ENCODE measurements at places on chromosomes 4 and X.

DNA sequence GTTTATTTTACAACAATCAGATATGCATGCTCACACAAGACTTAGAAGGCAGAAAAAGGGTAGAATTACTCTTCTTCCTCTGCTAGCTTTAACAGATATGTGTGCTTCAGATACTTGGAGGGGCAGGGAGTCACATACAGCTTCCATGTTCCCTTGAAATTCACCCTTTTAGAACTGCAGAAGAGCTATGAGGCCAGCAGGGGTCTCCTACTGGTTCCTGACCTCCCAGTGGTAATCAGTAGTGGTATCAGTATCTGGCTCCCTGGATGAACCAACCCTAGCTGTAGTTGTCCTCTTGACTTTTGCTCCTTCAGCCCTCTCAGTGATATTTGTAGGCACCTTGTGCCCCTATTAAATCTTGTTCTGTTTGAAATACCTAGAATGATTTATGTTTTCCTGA is 81.5 kb downstream of the RCHY1 start:
- no peak for DNase-seq

GRCh38 chr4:123163501-123163900 is 233.1 kb upstream of the SPRY1 start:
- DNase-seq: no peak

DNA sequence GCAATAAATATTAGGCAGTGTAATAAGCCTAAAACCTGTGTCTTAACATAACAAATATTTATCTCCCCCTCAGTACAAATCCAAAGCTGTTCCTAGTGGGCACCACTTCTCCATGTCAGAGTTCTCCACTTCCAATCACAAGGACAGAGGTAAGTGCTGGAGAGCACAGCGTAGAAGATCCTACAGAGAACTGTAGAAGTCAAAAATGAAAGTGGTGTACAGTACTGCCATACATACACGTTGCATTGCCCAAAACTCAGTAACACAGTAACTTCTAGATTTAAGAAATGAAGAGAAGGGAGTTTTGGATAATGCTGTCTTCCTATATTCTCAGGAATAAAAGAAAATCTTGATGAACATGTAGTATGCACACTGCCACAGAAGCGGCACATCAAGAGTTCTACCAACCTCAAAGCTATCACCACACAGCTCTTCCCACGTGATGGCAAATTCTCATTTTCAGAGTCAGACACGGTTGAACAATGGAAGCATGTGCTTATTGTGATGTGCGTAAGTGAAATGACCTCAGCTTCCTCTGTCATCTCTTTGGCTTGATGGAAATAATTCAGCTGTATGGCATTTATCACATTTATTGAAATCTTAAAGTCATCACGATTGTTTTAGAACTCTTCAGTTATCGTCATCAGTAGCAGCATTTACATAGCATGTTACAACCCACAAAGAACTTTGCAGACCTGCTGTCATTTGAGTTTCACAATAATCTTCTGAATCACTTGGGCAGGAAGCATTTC is 27.1 kb upstream of the SPANXN4 start:
- DNase-seq: no peak

DNA sequence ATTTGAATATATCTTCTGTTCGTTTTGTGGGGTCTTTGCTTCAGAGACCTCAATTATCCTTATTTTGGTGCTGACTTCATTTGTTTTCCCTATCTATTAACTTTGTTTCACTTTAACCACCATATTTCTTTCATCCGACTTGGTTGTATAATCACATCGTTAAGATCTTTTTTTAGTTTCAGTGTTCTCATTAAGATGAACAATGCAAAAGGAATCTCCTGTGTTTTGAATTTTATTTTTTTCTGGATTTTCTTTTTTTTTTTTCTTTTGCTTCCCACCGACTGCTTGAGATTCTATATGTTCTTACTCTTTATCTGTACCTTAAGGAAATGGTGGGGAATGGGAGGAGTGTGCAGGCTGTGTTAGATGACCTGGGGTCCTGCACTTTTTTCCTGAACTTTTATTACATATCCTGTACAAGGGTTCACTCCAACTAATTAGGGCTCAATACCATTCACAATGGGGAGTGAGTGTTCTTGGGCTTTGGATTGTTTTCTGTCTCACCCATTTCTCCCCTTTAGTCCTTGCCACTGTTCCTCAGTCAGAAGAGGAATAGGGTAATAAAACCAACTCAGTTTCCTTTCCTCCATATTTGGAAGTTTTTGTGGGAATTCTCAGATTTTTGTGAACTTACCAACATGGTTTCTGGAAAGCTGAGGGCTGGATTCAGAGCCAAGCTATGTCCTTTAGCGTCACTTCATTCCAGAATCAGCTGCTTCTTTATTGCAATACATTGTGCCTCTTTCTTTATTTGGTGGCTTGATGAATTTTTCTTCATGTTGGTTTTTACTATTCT is 43.2 kb upstream of the BMPR1B start:
- DNase-seq: no peak

DNA sequence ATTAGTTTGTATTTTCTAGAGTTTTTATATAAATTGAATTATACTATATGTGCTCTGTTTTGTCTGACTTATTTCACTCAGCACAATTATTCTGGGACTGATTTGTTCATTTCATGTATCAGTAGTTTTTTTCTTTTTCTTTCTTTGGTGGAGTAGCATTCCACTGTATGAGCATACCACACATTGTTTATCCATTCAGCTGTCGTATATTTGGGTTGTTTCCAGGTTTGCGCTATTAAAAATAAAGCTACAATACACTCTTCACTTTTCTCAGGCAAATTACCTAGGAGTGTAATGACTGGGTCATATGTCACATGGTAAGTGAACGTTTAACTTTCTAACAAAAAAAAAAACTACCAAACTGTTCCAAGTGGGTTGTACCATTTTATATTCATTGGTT is 9.6 kb upstream of the OTUD4 start:
- DNase-seq: no peak

DNA sequence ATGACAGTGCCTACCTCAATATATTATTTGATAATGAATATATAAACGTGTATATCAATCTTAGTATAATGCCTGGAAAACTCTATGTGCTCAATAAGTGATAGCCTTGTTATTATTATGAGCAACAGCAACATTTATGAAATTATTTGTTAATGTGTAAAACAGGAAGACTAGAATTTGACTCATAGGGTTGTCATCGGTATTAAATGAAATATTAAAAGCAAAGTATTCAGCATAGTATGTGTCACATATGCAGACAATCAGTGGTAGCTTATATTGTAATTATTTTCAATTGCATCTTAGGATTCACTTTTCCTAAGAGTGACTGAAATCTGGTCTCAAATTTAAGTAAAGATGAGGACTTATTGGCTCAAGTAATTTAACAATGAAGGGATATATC is 24.6 kb downstream of the SPANXD start:
- DNase-seq: no peak

DNA sequence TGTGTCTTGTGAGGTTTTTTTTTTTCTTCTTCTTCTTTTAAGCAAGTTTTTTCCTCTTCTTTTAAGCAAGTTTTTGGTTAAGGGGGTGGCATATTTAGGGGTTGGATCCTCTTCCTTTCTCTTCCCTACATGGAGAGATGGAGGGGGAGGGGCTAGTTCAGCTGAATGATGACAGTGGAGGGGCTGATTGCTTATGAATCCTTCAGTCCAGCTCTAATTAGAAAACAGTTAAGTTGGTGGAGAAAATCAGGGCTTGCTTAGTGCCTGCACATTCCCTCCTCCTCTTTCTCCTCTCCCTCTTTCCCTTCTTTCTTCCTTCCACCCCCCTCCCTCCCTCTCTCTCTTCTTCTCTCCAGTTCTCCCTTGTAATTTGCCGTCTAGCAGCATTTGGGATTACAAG is 4.4 kb upstream of the HAND2 start:
- no peak for DNase-seq

DNA sequence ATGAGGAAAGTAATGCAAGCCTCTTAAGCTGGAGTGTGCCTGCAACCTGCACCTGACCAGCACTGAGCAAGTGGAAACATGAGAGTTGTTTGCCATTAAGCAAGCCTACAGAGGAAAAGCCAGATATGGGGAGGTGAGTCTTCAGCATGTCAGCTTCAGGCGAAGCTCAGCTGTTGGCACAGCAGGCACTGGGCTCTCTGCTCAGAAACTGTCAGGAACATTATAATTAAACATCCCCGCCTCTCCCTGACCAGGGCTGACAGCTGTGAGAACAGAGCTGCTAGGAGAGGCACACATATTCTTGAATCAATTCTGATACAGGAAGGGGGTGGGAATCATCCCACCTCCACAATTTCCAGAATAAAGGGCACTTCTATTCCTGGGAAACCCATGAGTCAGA is 19.0 kb upstream of the DCX start:
- no peak for DNase-seq

DNA sequence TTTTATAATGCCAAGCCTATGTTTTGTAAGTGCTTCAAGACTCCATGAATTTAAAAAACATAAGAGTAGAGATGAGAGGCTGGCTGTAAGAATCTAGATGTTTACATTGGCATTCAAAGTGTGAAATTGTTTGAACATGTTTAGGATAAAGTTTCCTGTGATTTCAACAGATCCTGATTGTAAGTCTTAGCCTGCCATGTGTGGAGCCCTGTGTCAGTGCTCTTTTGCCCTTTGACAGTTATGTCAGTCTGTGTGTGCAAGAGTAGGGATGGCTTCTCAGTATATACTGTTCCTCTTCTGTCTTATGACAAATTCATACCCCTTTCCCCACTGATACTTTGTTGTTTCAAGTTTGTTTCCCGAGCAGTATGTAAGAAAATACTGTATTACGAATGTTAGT is 68.2 kb downstream of the USP9X start:
- no peak for DNase-seq

GRCh38 chrX:41862562-41863184 is 60.7 kb downstream of the CASK start:
- DNase-seq: no peak

DNA sequence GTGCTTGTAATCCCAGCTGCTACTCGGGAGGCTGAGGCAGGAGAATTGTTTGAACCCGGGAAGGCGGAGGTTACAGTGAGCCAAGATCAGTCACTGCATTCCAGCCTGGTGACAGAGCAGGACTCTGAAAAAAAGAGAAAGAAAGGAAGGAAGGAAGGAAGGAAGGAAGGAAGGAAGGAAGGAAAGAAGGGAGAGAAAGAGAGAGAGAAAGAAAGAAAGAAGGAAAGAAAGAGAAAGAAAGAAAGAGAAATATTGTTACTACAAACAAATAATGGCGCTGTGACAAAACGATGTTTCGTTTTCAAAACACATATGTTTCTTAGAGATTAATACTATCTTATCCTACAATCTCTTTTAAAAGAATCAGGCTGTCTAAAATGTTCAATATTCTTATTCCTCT is 42.1 kb upstream of the CCDC160 start:
- DNase-seq: no peak

- DNase-seq: no peak
Observed at GRCh38 chr4:40990236-40990898, 224.0 kb downstream of the APBB2 start.

- DNase-seq: no peak
Observed at GRCh38 chrX:6372981-6373380, 144.3 kb upstream of the NLGN4X start.

- DNase-seq: no peak
Observed at GRCh38 chr4:113179091-113179490, 129.6 kb downstream of the ANK2 start.

- no peak for DNase-seq
Observed at GRCh38 chr4:54017974-54018373, 46.4 kb downstream of the CHIC2 start.

- no peak for DNase-seq
Observed at GRCh38 chr4:161952382-161952781, 211.4 kb downstream of the FSTL5 start.

- no peak for DNase-seq
Observed at GRCh38 chr4:143021384-143021783, 163.3 kb upstream of the USP38 start.

DNA sequence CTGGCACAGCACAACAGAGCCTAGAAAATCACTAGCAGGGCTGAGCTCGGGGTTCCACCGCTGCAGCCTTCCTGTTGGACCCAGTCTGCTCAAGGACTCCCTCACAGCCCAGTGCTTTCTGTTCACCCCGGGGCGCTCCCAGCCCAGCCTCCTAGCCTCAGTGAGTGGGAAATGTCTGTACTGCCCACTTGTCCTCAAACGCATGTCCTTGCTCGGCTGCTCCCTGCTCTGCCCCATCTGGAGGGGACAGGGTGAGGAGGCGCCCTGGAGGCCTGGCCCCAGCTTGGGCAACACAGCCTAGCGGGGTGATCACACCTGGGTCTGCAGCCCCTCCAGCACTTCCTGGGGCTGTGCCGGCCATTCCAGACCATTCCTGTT is 11.9 kb upstream of the CCNQ start:
- DNase-seq: no peak

DNA sequence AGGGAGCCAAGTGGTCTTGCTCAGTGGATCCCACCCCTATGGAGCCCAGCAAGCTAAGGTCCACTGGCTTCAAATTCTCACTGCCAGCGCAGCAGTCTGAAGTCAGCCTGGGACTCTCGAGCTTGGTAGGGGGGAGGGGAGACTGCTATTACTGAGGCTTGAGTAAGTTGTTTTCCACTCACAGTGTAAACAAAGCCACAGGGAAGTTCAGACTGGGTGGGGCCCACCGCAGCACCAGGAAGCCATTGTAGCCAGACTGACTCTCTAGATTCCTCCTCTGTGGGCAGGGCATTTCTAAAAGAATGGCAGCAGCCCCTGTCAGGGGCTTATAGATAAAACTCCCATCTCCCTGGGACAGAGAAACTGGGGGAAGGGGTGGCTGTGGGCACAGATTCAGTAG is 721.0 kb upstream of the NDST4 start:
- peak; percentile 27 for DNase-seq

GRCh38 chrX:120769576-120770341 is 105.9 kb downstream of the CT47B1 start:
- DNase-seq: no peak

GRCh38 chr4:153592064-153592463 is 92.0 kb upstream of the TLR2 start:
- no peak for DNase-seq
